ENCODE measurements at places on chromosomes 13 and 19.
A peak's percentile ranks its signal among the peaks of the same experiment; 100 is the strongest.

DNA sequence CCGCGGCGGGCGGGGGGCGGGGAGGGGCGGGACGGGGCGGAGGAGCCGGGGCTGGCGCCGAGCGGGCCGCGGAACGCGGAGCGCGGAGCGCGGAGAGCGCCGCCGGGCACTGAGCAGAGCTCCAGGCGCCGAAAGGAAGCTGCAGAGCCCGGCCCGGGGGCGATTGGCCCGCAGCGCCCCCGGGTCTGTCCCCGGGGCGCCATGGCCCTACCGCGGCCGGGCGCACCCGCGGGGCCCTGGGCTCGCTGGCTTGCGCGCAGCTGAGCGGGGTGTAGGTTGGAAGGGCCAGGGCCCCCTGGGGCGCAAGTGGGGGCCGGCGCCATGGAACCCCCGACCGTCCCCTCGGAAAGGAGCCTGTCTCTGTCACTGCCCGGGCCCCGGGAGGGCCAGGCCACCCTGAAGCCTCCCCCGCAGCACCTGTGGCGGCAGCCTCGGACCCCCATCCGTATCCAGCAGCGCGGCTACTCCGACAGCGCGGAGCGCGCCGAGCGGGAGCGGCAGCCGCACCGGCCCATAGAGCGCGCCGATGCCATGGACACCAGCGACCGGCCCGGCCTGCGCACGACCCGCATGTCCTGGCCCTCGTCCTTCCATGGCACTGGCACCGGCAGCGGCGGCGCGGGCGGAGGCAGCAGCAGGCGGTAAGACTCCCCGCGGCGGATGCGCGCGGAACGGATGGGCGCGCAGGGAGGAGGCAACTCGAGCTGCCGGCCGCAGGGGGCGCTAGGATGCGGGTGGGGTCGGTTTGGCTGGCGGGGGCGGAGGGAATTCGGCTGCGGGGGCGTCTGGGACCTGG, at the start of gene PDE4A:
PDE4A (plus strand) TSS at position 95 of the 796 bp plus-strand sequence; CDS start at position 322, 227 bp downstream.
- peak; percentile 66 for DNase-seq

DNA sequence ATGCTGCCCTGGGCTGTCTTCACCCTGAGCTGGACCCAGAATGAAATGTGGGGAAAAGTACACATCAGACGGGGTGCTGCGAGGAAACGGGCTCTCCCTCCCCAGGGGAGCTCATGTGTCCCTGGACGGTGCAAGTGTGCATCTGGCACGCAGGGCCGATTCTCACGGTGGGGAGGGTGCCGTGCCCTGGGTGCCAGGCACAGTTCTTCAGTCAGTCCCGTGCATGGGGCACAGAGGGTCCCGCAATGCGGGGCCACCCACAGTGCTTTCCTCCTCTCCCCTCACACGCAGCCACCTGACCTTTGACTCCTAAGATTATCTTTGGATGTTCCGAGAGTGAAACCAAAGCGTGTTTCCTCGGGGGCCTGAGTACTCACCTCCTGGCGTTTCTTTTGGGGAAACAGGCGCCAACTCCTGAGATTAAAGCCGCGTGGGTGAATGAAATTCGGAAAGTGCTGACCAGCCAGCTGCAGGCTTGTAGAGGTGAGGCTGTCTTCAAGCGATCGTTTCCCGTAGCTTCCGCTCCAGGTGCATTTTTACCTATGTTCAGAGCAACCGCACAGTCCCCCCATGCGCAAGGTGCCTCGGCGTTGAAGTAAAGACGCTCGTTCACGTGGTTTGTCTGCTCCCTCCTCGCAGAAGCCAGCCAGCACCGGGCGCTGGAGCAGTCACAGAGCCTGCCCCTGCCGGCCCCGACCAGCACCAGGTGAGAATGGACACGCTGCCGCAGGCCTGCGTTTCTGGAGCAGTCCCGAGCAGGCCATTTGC, 17.5 kb upstream of the F7 start:
- DNase-seq = no peak

- no peak for DNase-seq
Measured at GRCh38 chr13:25806264-25806974, 245.4 kb downstream of the SHISA2 start.

DNA sequence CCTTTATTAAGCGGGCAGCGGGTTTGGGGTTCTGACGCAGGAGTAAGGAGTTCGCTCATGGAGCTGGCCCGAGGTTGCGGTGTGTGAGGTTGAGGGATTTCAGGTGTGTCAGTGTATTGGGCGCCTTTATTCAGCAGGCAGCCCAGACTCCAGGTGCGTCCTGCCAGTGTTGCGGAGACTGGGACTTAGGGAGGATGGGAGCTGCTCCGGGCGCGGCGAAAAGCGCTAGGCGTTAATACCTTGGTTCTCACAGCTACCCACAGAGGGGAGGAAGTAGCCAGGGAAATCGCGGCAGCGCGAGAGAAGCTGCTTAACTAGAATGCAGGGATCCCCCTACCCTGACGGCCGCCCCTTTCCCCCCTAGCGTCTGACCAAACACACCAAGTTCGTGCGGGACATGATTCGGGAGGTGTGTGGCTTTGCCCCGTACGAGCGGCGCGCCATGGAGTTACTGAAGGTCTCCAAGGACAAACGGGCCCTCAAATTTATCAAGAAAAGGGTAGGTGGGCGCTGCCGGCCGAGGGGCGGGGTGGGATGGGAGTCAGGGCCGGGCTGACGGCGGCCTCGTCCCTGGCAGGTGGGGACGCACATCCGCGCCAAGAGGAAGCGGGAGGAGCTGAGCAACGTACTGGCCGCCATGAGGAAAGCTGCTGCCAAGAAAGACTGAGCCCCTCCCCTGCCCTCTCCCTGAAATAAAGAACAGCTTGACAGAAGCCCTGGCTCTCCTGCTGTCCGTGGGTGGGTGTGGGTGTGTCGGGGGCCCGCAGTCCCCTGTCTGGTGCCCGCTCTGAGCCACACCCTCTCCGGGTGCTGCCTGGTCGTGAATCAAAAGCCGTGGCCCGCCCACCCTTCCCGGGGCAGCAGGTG, 1.1 kb downstream of the RPL36 start:
- peak; percentile 29 for DNase-seq

GRCh38 chr19:42197375-42197817, 20.1 kb downstream of the DEDD2 start:
- DNase-seq = peak; percentile 59

DNA sequence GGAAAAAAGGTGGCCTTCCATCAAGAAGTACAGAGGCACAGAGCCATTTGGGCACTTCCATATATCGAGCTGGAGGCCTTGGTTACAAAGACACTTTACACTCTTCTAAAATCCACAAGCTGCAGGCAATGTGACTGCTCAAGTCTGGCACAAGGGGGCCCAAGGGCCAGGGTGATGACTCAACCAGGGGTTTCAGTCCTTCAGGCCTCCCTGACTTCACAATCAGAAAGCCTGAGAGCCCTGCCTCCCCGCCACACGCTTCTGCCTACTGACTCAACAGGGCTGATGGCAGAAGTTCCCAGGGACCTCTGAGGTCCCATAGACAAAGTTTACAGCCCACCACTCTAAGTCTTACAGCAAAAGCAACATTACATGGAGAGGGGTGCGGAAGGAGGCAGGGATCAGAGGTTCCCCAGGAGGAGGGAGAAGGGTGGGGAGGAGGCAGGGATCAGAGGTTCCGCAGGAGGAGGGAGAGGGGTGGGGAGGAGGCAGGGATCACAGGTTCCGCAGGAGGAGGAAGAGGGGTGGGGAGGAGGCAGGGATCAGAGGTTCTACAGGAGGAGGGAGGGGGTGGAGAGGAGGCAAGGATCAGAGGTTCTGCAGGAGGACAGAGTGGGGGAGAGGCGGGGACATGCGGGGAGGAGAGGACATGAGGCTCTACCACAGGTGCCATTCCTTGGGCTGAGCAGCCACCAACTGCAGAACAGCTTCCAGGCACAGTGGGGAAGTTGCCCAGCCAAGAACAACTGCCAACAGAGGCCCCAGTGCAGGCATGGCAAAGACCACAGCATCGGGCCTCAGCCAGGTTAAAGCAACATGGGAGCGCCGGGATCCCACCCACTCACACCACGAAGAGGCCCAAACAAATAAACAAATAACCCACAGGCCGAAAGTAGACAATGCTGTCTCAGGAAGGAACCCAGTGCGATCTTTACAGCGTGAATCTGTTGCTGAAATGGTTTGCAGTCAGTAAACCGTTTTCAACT, 52.0 kb downstream of the SLC7A1 start:
- peak; percentile 6 for DNase-seq

- no peak for DNase-seq
Measured at GRCh38 chr19:3451451-3451866, 28.9 kb downstream of the SMIM24 start.

DNA sequence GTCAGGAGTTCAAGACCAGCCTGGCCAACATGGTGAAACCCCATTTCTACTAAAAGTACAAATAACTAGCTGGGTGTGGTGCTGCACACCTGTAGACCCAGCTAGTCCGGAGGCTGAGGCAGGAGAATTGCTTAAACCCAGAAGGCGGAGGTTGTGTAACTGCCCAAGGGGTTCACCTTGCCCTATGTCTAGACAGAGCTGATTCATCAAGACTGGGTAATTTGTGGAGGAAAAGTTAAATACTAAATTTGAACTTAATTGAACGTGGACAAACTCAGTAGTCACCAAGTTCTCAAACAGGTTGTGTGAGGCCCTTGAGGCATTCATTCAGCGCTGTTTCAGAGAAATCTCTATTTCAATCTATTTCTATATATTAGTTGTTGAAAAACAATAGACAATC, 13.7 kb upstream of the ZNF486 start:
- DNase-seq = no peak

DNA sequence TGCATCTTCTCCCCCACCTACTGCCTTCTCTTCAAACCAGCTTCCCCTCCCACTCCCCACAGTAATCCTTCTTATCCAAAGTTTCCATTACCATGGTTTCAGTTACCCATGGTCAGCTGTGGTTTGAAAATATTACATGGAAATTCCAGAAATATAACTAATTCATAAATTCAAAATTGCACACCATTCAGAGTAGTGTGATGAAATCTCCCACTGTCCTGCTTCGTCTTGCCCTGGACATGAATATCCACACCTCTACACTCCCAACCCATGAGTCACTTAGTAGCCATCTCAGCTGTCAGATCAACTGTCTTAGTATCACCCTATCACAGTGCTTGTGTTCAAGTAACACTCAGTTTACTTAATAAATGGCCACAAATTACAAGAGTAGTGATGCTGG, 3.8 kb upstream of the KCTD12 start:
- DNase-seq = no peak

DNA sequence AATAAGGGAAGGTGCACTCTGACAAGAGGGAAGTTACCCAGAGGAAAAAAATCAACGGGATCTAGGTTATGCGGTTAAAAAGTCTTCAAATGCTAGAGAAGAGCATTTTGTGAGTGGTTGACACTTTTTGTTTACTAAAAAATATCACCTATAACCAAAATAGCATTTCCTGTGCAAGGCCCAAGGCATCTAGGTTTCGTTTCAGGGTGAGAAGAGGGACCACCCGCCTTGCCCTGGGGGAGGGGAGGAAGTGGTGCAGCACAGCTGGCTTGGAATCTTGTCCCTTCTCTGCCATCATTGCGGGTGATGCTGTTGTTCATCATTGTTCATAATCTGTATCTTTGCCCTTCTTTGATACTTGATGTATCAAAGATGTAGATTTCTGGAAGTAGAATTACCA, 80.6 kb downstream of the NUFIP1 start:
- DNase-seq = no peak

DNA sequence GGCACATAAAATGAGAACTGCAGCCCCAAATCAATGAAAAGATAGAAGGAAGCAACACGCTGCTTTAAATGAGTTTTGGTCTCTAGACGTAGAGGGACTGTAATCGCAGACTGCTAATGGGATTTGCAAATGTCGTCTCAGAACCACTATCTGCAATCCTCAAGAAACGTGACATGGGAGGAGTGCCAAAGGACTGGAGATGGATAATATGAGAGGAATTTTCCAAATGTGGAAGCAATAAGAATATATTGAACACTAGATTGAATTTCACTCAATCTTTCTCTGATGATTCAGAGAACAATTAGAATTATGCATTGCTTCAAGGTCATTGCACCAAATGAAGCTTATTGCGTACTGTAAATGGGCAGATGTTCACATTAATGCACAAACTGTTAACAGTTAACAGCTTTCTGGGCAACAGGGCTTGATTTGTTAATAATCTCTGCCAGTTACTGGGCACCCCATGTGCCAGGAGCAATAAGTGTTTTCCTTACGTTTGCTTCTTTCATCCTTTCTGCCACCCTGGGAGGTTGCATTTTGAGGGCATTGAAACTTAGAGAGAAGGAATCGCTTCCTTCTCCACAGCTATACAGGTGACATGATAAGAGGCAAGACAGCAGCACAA, 62.8 kb upstream of the WASF3 start:
- DNase-seq = no peak

GRCh38 chr13:81051873-81052272, 710.9 kb upstream of the SPRY2 start:
- no peak for DNase-seq

- DNase-seq = no peak
Measured at GRCh38 chr13:99656844-99657381, 155.6 kb downstream of the TM9SF2 start.

GRCh38 chr19:46586294-46586693, 14.8 kb upstream of the CALM3 start:
- DNase-seq = no peak

DNA sequence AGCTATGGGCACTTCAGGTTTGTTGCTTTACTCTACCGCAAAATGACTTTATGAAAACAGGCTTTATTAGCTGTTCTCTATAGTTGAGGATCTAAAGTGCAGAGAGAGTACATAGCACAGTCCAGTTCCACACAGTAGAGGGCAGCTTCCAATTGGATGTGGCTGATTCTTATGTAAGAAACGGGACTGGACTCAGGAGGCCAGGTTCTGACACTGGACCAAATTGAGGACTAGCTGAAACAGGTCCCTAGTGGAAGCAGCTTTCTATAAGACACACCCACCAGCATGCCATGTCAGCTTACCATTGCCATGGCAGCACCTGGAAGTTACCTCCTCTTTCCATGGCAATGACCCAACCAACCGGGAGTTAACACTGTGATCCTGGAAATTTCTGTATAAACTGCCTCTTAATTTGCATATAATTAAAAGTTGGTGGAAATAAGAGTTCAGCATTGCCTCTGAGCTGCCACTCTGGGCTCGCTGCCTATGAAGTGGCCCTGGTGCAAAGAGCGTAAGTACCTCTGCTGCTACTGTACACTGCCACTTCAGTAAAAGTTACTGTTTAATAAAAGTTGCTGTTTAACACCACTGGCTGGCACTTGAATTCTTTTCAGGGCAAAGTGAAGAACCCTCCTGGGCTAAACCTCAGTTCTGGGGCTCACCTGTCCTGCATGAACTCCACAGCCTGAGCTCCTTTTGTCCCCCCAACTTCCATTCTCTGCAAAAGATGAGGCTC, 211.9 kb upstream of the SLC10A2 start:
- no peak for DNase-seq

- no peak for DNase-seq
Measured at GRCh38 chr13:100657881-100658315, 16.7 kb downstream of the TMTC4 start.

- no peak for DNase-seq
Measured at GRCh38 chr13:40651866-40652587, 14.4 kb downstream of the FOXO1 start.

GRCh38 chr19:4415352-4415751, 12.9 kb downstream of the CHAF1A start:
- no peak for DNase-seq

DNA sequence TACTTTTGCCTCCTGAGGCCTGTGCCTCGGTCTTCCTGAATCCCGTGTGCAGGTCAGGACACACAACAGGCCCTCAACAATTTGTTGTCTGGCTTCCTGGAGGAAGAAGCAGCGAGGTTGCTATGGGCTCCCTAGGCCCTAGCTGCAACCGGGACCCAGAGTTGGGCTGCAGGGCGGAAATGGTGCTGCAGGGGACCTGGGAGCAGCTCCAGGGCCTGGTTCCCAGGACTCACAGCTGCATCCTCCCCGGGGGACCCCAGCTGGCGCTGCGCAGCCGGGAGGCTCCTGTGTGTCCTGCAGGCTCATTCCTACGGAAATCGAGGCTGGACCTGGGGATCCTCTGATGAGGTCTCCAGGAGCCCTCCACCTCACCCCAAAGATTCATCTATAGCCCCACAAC, 999 bp upstream of the TNFAIP8L1 start:
- no peak for DNase-seq

Data from suppressor macrophage (primary cell).